ENCODE measurements at places on chromosomes 16 and 17. TPM values are rescaled to one million over a fixed set of nuclear protein-coding genes. Genes with fewer than 3 reads are reported as not detected.

GRCh38 chr17:15981208-15981607, 18.3 kb downstream of the ZSWIM7 start:
- H3K36me3 ChIP-seq = peaks cover 40% of the 10 kb centered on the region
- no peaks in the 10 kb centered on the region for H3K27me3 ChIP-seq
- H3K27ac ChIP-seq = no peak overlapping the region

Gene SEPHS2
- 29.5 TPM for total RNA-seq

Gene CASKIN1
- total RNA-seq = 8.9 TPM

GRCh38 chr16:89326721-89327120, 109.2 kb downstream of the ZNF778 start:
- H3K4me1 ChIP-seq = peaks cover 53% of the 10 kb centered on the region
- no peak overlapping the region for H3K4me3 ChIP-seq
- H3K27ac ChIP-seq = peak overlapping the region; percentile 59

GRCh38 chr17:42405963-42406495, 17.0 kb downstream of the CAVIN1 start:
- H3K4me3 ChIP-seq = no peak overlapping the region
- peaks cover 8% of the 10 kb centered on the region for H3K36me3 ChIP-seq
- H3K4me1 ChIP-seq = peaks cover 28% of the 10 kb centered on the region
- no peak overlapping the region for H3K27ac ChIP-seq

Gene ADORA2B
- 4.5 TPM for total RNA-seq

Gene ATXN2L
- 230 TPM for total RNA-seq

DNA sequence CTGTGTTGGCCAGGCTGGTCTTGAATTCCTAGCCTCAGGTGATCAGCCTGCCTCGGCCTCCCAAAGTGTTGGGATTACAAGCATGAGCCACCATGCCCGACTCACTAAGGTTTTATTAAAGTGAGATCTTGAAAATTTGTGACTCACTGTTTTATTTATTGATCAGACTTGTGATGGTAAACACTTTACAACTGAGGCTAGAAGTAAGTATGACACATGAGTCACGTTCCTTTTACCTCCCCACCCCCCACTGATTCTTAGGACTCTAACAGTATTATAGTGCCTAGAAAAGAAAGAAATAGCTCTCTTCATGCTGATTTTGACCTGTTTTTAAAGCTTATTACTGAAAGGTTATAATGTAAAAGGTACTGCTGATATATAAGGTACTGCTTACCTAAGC, 160.6 kb downstream of the TANC2 start:
- no peak overlapping the region for H3K27ac ChIP-seq
- H3K4me1 ChIP-seq = peaks cover 11% of the 10 kb centered on the region
- DNase-seq = no peak
- H3K36me3 ChIP-seq = peaks cover 2% of the 10 kb centered on the region

GRCh38 chr16:15847611-15848175, 9.1 kb downstream of the MYH11 start:
- DNase-seq = no peak
- H3K36me3 ChIP-seq = no peaks in the 10 kb centered on the region
- H3K27ac ChIP-seq = no peak overlapping the region
- H3K4me1 ChIP-seq = peaks cover 5% of the 10 kb centered on the region

Gene ADGRG1
- total RNA-seq = 67.1 TPM

GRCh38 chr17:64572682-64573154, 65.9 kb downstream of the CEP95 start:
- H3K36me3 ChIP-seq = peaks cover 15% of the 10 kb centered on the region
- no peaks in the 10 kb centered on the region for H3K27me3 ChIP-seq
- no peak for DNase-seq
- H3K4me1 ChIP-seq = no peaks in the 10 kb centered on the region
- H3K4me3 ChIP-seq = no peak overlapping the region

Gene UMOD
- not detected for total RNA-seq

Measured in mesothelial cell of epicardium (in vitro differentiated cells).